ENCODE measurements at places on chromosomes 16 and 17.

GRCh38 chr16:74468807-74469525 is 47.7 kb upstream of the CLEC18B start:
- no peak for DNase-seq

- no peak for DNase-seq
Observed at GRCh38 chr17:1460233-1460632, 4.2 kb upstream of the CRK start.

DNA sequence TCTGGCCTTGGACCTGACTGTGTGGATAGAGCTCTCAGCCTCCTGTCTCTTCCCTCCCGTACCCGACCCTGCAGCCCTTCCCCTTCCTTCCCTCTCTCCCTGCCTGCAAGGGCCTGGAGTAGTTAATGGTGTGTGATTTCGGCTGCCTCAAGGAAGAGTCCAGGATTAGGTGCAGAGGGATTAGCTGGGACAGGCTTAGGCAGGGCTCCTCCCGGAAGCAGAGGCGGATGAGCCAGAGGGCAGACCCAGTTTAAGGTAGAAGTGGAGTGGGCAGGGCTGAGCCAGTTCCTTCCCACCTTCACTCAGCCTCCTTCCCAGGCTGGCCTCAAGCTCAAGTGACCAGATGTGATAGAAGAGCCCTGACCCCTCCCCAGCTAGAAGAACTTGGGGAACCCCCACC is 16.8 kb downstream of the GUCY2D start:
- DNase-seq: no peak

DNA sequence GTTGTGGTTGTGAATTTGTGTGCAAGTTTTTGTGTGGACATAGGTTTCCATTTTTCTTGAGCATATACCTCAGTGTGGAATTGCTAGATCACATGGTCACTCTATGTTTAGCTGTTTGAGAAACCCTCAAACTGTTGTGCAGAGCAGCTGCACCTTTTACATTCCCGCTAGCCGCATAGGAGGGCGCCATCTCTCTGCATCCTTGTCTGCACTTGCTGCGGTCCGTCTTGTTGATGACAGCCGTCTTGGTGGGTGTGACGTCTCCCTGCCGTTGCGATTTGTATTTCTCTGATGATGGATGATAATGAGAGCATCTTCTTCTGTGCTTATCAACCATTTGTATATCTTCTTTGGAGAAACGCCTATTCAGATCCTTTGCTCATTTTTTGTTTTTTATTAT is 25.1 kb upstream of the IL17C start:
- no peak for DNase-seq

DNA sequence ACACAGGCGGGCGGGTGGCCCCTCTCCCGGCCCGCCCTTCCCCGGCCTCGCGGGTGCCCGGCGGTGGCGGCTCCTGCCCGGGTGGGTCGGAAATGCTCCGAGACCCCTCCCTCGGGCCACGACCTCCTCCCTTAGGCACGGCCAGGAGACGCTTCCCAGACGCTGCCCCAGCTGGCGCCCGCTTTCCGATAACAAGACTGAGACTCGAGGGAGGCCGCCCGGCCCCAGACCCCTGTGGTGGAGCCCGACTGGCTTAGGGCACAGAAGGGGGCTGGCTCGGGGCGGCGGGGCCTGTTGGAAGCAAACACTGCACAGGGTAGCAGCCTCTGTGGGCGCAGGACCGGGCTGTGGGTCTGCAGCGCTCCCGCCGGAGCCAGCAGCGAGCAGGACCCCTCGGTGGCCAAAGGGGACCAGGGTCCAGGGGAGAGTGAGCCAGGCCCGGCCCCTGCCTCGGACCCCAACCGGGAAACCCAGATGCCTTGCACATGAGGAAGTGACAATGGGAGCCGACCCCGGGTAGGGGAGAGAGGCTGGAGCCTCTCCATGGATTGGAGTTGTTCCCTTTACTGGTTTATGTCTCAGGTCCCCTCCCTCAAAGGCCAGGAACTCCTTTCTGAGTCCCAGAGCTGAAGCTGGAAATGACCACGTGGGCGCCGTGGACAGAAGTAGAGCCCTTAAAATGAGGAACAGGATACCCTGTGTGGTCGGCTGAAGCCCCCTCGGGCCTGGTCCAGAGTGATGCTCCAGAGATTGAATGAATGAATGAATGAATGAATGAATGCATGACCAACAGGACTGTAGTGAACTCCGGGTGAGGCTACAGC is 19.8 kb upstream of the ADCY7 start:
- DNase-seq: no peak

DNA sequence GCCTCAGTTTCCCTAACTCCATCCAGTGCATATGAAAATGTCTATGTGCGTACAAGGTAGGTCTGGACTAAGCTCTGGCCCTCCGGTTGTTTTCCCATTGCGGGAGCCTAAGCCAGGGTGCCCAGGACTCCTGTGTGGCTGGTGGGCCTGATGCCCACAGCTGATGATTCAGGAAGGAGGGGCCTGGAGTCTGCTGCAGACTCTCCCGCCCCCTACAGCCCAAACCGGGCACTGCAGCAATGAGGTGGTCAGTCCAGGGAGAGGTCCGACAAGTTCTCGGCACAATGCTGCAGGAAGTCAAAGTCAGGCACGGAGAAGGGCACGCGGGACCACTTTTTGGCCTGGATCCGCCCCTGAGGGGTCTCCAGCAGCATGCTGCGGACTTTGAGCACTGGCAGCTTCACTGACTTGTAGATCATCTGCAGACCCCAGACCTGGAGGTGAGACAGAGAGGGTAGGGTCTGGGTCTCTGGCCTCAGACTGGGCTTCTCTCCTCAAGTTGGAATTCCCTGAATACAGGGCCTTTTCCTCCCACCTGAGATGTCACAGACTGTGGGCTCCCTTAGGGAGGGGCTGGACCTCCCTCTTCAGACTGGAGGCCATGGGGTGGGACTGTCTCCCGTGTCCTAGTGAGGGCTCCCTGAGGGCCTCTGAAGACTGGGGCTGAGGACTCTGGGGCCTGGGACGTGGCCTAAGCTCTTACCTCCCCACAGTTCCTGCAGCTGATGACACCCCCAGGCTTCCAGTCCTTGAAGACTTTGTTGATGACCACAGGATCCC is 3.4 kb upstream of the ZNF385C start:
- peak; percentile 67 for DNase-seq

- no peak for DNase-seq
Observed at GRCh38 chr17:4537451-4538235, 17.5 kb downstream of the MYBBP1A start.

GRCh38 chr17:82957469-82957795 is 117.6 kb upstream of the ZNF750 start:
- DNase-seq: no peak

DNA sequence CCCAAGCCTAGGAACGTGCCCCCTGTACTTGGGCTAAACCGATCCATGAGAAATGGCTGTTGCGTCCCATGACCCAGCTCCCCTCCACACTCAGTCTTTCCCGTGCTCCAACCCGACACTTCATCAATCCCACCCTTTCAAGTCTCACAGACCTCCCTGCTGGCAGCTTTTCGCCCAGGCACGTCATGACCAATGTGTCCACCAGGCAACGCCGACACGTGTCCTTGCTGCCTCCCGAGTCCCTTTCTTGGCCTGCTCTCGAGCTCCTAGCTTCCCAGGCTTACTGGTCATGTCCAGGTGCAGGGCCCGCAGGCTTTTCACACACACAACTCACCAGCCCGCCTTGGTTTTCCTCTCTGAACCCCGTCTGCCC is 12.2 kb downstream of the MNT start:
- DNase-seq: no peak

DNA sequence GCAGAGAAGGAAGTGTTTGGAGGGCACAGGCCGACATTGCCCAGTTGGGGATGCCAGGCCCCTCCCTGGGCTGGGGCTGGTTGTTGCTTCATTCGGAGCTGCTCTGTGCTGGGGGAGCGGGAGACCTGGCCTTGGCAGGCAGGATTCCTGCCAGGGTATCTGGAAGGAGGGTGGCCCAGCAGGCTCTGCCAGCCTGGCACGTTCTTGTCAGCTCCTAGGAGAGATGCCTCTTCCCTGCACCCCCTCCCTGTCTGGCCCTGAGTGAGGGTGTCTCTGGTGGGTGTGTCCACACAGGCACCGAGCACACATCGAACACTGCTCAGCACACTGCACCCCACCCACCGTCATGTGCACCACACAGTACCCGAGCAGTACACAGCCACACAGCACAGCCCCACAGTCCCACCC is 35.2 kb downstream of the ARHGAP23 start:
- DNase-seq: no peak

- DNase-seq: no peak
Observed at GRCh38 chr17:80838311-80839025, 153.2 kb upstream of the CHMP6 start.
